ENCODE measurements at places on chromosomes 1 and 21. TPM values are rescaled to one million over a fixed set of nuclear protein-coding genes. Genes with fewer than 3 reads are reported as not detected.

DNA sequence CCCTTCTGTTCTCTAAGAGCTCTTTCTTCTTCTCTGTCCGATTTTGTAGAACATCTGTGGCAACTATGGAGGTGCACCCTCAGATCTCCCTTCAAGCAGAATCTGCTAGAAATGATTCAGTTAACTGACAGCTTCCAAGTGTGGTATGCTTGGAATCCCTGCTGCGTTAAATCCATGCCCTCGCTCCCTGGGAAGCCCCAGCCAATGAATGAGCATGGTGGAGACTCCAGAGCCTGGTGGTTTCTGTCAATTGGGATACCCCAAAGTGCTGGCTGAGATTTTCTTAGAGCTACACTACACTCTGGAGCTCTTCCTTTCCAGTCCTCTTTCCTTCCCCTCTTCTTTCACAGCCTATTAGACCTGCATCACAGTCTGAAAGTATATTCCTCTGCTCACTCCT, 116.3 kb upstream of the C1orf21 start:
- no peaks in the 10 kb centered on the region for H3K36me3 ChIP-seq
- H3K27me3 ChIP-seq: no peaks in the 10 kb centered on the region
- no peak for DNase-seq
- no peaks in the 10 kb centered on the region for H3K4me1 ChIP-seq
- H3K27ac ChIP-seq: no peak overlapping the region

DNA sequence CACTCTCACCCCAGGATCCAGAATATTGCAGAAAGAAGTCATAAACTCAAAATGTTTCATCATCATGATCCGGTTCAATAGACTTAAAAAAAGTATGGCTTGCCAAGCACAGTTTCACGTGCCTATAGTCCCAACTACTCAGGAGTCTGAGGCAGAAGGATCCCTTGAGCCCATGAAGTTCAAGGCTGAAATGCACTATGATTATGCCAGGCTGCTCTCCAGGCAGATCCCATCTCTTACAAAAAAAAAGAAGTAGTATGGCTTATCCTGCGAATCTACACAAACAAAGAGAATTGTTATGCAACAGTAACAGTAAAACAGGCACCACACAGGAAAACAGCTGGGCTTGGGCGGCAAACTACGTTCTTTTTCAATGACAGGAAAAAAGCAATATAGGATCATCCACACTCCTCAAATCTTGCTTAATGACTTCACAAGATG, 76.2 kb downstream of the EIF4G3 start:
- no peak overlapping the region for H3K4me3 ChIP-seq
- H3K27ac ChIP-seq: no peak overlapping the region
- H3K4me1 ChIP-seq: no peaks in the 10 kb centered on the region
- no peaks in the 10 kb centered on the region for H3K36me3 ChIP-seq
- H3K27me3 ChIP-seq: no peaks in the 10 kb centered on the region

- no peaks in the 10 kb centered on the region for H3K36me3 ChIP-seq
- no peak overlapping the region for H3K27ac ChIP-seq
- no peaks in the 10 kb centered on the region for H3K27me3 ChIP-seq
- no peak for DNase-seq
- H3K4me3 ChIP-seq: no peak overlapping the region
- no peaks in the 10 kb centered on the region for H3K4me1 ChIP-seq
Measured at GRCh38 chr1:33222381-33222780, 33.9 kb upstream of the ZNF362 start.

GRCh38 chr1:213783893-213784292, 203.9 kb upstream of the PROX1 start:
- no peaks in the 10 kb centered on the region for H3K36me3 ChIP-seq
- H3K4me1 ChIP-seq: no peaks in the 10 kb centered on the region
- DNase-seq: no peak
- H3K4me3 ChIP-seq: no peak overlapping the region

Gene PAPPA2
- 3.1 TPM for total RNA-seq

Gene SPRR2G
- total RNA-seq: not detected

Gene UBE2Q1
- 86.1 TPM for total RNA-seq

Gene PTPN14
- 9.8 TPM for total RNA-seq

Gene CACNA1S
- not detected for total RNA-seq

All from colonic mucosa (tissue), 4 donors.